ENCODE measurements at places on chromosomes 12 and 14. TPM values are rescaled to one million over a fixed set of nuclear protein-coding genes. Genes with fewer than 3 reads are reported as not detected.

Gene MMP19
- 7.1 TPM for total RNA-seq

Gene SLC5A8
- not detected for total RNA-seq

- H3K4me3 ChIP-seq: no peak overlapping the region
- H3K36me3 ChIP-seq: no peaks in the 10 kb centered on the region
- H3K27me3 ChIP-seq: no peaks in the 10 kb centered on the region
These were observed 145.7 kb upstream of the ALG10 start for GRCh38 chr12:33876618-33877017.

- no peaks in the 10 kb centered on the region for H3K27me3 ChIP-seq
- H3K4me3 ChIP-seq: no peak overlapping the region
- DNase-seq: peak; percentile 85
- H3K4me1 ChIP-seq: no peaks in the 10 kb centered on the region
These were observed 691.4 kb upstream of the TBX3 start for GRCh38 chr12:115375186-115375991.

Gene SDS
- total RNA-seq: not detected

Data from fibroblast of lung (primary cell).